ENCODE measurements at places on chromosomes 16 and 17.

- DNase-seq = no peak
Measured at GRCh38 chr16:534856-535445, 7.4 kb downstream of the CAPN15 start.

DNA sequence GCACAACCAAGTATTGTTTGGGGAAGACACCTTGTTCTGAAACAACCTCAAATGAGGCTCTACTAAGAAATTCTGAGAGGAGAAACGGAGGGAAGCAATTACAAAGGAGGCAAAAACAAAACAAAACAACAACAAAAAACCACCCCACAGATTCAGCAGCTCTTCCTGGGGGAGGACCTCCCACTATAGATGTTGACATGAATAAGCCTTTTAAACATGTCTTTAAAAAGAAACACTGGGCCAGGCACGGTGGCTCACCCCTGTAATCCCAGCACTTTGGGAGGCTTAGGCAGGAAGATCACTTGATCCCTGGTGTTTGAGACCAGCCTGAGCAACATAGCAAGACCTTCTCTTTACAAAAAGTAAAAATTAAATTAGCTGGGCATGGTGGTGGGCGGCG, 22.6 kb upstream of the JPH3 start:
- no peak for DNase-seq

DNA sequence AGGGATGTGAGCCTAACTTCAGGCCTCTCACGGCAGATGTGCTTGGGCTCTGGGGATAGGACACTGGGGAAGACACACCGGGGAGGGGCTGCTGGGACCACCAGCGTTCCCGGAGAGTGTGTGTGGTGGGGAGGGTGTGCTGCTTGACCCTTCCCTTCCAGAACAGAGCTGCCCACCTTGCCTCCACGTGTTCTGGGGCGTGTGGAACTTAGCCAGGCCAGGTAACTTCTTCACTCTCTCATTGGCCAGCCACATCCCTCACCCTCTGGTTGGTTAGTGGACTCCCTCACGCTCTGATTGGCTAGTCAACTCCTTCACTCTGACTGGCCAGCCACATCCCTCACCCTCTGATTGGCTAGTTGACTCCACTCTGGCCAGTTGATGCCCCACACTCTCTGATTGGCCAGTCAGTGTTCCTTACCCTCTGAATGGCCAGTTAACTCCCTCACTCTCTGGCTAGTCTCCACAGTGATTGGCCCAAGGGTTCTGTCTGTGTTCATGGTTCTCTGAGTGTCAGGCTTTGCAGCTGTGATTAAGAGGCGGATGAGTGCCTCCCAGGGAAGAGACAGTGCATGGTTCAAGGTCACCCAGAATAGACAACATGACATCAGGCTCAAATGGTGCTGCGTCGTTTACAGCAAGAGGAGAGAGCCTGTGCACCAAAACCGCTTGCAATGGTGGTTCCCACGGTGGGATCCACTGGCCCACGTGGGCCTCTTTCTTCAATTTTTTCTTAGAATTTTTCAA, 10.0 kb downstream of the TMEM235 start:
- DNase-seq = no peak

DNA sequence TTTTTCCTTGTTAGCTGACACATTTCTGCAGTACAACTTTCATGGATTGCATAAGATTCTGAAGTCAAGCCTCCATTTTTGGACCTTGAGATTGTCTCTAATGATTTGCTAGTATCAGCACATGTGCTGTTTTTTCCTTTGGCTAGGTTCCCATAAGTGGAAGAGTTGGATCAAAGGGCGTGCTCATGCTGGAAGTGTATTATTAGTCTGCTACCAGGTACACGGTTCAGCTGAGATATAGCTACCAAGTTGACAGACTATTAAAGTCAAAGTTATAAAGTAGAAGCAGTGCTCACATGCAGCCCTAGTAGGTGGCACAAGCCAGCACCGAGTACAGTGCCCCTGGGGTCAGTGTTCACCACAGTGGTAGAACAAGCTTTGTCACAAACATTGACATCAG, 3.2 kb downstream of the FAHD1 start:
- no peak for DNase-seq

DNA sequence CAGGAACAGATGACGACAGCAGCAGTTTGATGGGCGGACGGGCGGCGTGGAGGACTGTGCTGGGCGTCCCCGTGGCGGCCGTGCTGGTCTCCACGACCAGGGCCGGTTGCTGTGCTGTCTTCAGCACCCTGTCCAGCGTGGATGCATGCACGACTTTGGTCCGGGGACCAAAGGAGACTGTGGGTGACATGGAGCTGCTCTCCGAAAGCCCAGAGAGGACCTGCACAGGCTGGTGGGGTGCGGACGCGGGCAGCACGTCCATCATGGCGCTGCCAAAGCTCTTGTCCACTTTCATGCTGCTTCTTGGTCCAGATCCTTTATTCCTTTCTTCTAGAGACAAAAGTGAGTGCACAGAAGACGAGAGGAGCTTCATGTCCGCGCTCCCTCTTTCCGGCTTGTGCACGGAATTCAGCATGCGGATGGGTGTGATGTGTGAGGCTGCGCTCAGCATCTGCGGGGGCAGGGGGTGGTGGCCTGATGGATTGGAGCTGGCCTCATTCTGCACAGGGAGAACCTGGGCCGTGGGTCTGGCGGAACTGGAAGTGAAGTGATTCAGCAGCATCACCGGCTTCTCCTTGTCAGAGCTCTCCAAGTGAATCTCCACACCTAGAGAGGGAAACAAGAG, 20.3 kb downstream of the MAP1LC3B start:
- no peak for DNase-seq

DNA sequence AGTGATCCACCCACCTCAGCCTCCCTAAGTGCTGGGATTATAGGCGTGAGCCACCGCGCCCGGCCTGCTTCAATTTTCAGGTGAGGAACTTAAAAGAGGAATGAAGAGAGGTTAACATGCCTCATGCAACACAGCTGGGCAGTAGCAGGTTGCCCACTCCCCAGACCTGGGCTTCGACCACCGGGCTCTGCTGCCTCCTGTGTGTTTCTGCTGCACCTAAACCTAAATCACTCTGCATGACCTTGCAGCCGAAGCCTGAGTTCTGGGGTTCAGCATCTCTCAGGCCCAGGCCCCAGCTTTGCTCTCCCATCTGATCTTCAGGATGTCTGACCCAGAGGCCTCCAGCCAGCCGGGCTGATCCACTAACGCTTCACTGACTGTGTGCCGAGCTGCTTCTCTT, 112.6 kb downstream of the OR1D5 start:
- no peak for DNase-seq

DNA sequence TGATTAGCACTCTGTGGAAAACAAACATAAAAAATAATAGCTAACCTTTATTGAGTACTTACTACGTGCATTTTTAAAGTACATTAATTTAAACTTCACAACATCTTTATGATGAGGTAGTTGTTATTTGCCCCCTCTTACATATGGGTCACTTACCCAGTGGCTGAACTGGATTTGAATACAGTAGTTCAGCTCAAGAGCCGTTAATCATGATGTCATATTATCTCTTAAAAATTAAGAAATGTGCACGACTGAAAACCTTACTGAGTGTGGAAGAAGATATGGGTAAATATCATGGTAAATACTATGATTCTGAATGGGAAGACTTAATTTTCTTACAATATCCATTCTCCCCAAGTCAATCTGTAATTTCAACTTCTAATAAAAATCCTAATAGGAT, 17.6 kb downstream of the NDEL1 start:
- DNase-seq = no peak

DNA sequence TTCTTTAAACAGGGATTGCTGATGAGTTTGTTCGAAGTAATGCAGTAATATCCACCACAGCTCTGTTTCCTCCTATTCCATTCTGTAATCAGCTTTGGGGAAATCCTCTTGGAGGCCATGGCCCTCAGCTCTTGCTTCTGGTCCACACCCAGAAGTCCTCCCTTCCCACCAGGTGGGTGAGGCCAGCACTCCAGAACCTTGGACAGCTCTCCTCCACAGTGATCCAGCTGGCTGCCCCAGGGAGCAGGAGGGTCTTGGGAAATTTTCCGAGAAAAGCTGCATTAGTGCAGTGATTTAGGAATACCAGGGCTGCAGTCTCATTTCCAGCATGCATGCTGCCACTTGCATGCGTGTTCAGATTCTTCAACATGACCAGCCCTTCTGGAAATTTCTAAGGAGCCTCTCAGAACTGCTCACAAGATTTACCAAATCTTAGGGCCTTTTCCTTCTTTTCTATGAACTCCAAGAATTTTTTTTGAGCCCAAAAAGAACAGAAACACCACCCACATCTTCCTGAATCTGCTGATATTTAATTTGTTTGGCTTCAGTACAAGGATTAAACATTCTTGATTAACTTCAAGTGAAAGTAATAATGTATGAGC, 4.2 kb downstream of the SMPD3 start:
- no peak for DNase-seq

GRCh38 chr16:57955572-57956188, 15.2 kb downstream of the CNGB1 start:
- DNase-seq = no peak

GRCh38 chr16:49809062-49809461, 46.9 kb downstream of the ZNF423 start:
- no peak for DNase-seq

- no peak for DNase-seq
Measured at GRCh38 chr16:68365167-68365817, 54.5 kb downstream of the PRMT7 start.

- DNase-seq = no peak
Measured at GRCh38 chr17:68612923-68613292, 11.7 kb upstream of the FAM20A start.

DNA sequence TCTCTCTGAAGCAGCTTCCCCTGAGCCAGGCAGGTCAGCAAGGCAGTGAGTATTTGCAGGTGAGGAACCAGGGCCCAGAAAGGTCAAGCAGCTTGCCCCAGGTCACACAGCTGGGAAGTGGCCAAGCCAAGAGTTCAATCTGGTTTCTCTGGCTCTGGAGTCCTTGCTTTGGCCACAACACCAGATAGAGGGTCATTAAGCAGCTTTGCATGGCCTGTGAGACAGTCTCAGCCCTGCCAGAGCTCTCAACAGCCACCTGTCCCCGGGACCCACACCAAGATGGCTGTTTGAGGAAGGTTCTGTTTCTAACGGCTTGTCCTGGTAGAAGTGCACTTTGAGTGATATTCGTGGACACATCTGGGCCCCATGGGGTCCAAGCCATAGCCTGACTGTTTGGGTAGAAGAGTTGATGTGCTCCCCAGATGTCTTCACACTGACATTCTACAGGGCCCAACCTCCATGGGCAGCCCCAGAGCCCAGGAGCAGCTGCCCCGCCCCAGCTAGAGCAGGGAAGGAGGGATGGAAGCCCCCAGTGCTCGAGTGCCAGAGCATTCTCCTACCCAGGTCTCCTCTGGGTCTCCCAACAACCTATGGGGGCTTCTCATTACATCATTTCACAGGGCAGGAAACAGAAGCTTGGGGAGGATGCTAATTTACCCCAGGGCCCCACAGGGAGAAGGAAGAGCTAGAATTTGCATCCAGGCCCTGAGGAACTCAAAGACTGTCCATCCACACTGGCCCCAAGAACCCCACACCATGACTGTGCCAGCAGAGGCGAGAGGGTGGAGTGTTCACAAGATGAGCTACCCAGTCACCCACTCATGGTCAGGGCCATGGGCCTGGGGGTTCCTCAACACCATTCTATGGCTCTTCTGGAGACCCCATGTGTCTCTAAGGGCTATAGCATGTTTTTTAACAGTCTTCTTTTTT, 107.3 kb upstream of the CDH5 start:
- no peak for DNase-seq

GRCh38 chr17:524406-524950, 171.9 kb upstream of the RPH3AL start:
- DNase-seq = no peak

DNA sequence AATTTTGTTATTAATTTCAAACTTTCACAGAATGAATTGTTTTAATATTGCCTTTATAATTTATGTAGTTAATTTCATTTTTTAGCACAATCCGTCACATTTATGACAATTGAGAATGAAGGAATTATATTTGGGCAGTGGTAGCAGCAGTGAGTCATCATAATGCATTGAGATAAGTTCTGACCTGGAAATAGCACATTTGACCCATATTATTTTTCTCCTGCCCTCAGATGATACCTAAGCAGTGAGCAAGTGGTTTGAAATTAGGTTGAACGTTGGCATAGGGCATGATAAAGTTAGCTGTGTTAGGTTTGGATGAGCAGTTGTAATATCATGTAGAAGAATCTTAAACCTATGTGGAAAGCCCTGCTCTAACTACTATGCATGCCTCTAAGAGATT, 1431.3 kb upstream of the CDH8 start:
- DNase-seq = no peak

- no peak for DNase-seq
Measured at GRCh38 chr17:56314984-56315602, 161.8 kb downstream of the ANKFN1 start.

DNA sequence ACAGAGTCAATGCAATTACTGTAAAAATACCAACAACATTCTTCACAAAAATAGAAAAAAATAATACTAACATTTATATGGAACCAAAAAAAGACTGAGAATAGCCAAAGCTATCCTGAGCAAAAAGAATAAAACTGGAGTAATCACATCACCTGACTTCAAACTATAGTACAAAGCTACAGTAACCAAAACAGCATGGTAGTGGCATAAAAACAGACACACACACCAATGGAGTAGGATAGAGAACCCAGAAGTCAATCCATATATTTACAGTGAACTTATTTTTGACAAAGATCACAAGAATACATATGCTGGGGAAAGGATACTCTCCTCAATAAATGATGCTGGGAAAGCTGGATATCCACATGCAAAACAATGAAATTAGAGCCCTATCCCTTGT, 84.2 kb downstream of the CEP112 start:
- DNase-seq = no peak

GRCh38 chr17:43988301-43988700, 16.1 kb upstream of the NAGS start:
- DNase-seq = peak; percentile 67

- DNase-seq = no peak
Measured at GRCh38 chr16:2427526-2427925, 1.7 kb upstream of the CCNF start.

DNA sequence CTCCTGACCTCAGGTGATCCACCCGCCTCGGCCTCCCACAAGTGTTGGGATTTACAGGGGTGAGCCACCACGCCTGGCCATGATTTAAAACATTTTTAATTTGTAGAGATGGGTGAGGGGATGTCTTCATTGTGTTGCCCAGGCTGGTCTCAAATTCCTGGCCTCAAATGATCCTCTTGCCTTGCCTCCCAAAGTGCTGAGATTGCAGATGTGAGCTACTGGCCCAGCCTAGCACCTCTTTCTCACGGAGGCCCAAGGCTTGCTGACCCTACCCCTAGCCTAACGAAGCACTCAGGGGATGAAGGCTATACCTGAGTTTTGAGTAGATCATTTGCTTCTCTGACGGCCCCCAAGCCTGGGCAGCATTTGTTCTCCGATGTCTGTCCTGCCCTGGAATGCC, 26.6 kb downstream of the UNK start:
- no peak for DNase-seq

- DNase-seq = no peak
Measured at GRCh38 chr17:60305141-60305540, 86.8 kb downstream of the USP32 start.

GRCh38 chr16:4140652-4141051, 24.4 kb upstream of the ADCY9 start:
- DNase-seq = peak; percentile 63

Data from DMS79 treated with DMSO at 0.1 percent for 48 hours (cell line).